ENCODE measurements at places on chromosomes 2 and 18. TPM values are rescaled to one million over a fixed set of nuclear protein-coding genes. Genes with fewer than 3 reads are reported as not detected.
A peak's percentile ranks its signal among the peaks of the same experiment; 100 is the strongest.

GRCh38 chr2:114543236-114543766 is 100.9 kb downstream of the DPP10 start:
- no peaks in the 10 kb centered on the region for H3K27me3 ChIP-seq
- no peaks in the 10 kb centered on the region for H3K36me3 ChIP-seq
- DNase-seq: peak; percentile 45
- H3K27ac ChIP-seq: peak overlapping the region; percentile 3

- H3K4me3 ChIP-seq: no peak overlapping the region
- H3K27me3 ChIP-seq: no peaks in the 10 kb centered on the region
- H3K27ac ChIP-seq: no peak overlapping the region
- no peaks in the 10 kb centered on the region for H3K4me1 ChIP-seq
- H3K36me3 ChIP-seq: no peaks in the 10 kb centered on the region
Observed at GRCh38 chr2:173299764-173300163, 54.9 kb upstream of the CDCA7 start.

DNA sequence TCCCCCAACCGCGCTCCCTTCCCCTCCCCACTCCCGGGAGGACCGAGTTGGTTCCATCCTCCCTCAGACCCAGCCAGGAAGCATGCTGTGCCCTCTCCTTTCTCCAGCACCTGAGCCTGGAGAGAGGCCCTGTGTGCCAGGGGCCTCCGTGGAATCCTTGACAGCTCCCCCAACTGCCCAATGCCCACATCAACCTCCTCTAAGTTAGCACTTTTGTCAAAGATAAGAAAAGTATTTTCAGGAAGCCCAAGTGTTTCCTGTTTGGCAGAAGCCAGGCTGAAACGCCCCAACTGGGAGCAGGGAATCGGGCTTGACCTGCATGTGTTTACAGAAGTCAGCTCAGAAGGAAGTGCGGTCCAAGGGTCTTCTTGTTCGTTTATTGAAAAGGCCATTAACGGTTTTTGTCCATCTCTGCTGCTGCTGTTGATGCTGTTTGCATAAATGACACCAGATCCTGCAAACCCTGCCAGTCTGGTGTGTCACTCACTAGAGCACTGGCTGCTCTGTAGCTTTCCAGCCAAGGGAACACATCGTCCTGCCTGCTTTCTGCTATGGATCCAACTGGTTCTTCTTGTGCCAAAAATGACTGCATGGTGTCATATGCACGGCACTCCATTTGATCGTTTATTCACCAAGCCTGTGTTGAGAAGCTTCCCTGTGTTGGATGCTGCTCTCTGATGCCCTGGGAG is 35.4 kb upstream of the COL6A3 start:
- no peaks in the 10 kb centered on the region for H3K36me3 ChIP-seq
- peaks cover 12% of the 10 kb centered on the region for H3K4me1 ChIP-seq
- no peaks in the 10 kb centered on the region for H3K27me3 ChIP-seq
- no peak overlapping the region for H3K4me3 ChIP-seq
- no peak for DNase-seq
- peak overlapping the region; percentile 14 for H3K27ac ChIP-seq

DNA sequence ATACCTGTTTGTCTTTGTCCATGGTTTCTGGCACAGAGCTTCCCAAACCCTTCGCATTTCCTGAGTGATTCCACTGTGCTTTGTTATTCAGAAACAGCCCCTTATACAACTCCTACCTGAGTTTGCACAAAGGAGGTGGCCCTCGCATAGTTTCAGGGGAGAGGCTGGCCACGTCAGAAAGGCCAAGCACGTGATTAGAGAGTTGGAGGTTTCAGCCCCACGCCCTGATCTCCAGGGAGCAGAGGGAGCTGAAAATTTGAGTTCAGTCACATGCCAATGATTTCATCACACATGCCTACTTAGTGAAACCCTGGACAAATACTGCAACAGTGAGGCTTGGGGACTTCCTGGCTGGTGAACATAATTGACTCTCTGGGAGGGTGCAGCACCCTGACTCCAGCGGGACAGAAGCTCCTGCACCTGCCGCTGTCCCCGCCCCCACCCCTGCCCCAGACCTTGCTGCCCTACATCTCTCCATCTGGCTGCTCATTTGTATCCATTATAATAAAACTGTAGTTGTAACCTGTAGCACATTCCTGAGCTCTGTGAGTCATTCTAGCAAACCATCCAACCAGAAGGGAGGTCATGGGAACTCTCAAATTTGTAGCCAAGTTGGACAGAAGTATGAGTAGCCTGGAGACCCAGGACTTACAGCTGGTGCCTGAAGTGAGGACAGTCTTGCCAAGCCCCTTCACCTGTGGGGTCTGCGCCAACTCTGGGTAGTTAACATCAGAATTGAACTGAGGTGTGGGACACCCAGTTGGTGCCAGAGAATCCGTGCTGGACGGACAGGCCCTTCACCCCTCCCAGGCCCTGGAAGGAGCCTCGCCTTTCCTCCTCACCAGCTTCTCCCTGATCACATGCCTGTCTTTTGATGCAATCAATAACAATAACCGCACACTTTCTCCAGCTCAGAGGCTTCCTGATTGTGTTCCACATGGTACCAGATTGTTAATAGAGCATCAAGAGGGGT is 224.3 kb downstream of the ANAPC1 start:
- no peaks in the 10 kb centered on the region for H3K36me3 ChIP-seq
- no peak overlapping the region for H3K4me3 ChIP-seq

- no peaks in the 10 kb centered on the region for H3K27me3 ChIP-seq
- DNase-seq: no peak
- no peaks in the 10 kb centered on the region for H3K4me1 ChIP-seq
- H3K36me3 ChIP-seq: no peaks in the 10 kb centered on the region
- no peak overlapping the region for H3K4me3 ChIP-seq
Observed at GRCh38 chr18:58135183-58135641, 91.2 kb downstream of the NEDD4L start.

DNA sequence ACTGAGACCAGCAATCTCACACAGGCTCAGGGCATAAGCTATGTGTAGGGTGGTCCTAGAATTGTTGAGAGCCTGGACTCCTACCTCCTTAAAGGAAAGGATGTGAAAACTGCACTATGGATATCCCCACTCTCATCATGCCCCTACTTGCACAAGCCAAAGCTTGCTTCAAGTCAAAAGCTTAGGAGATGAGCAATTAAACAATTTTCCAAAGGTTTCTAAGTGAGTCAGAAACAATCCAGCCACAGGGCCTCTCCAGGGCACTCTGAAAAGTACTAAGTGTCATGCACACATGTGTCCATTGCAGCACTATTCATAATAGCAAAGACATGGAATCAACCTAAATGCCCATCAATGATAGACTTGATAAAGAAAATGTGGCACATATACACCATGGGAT is 215.4 kb downstream of the AFF3 start:
- no peaks in the 10 kb centered on the region for H3K4me1 ChIP-seq
- no peak overlapping the region for H3K4me3 ChIP-seq
- H3K27ac ChIP-seq: no peak overlapping the region
- H3K27me3 ChIP-seq: no peaks in the 10 kb centered on the region

Gene IL36B
- total RNA-seq: not detected

Gene SCYGR4
- total RNA-seq: not detected

Gene FOXD4L1
- not detected for total RNA-seq

Gene LDLRAD4
- 4.1 TPM for total RNA-seq

All from ovary (tissue), 10 donors.